ENCODE measurements at places on chromosomes 2 and 18. TPM values are rescaled to one million over a fixed set of nuclear protein-coding genes. Genes with fewer than 3 reads are reported as not detected.

UGT1A4 gene
- total RNA-seq: not detected

RFX8 gene
- total RNA-seq: 0.49 TPM

RANBP2 gene
- 74.9 TPM for total RNA-seq

- no peak for DNase-seq
- H3K27ac ChIP-seq: no peak overlapping the region
- H3K27me3 ChIP-seq: peaks cover 5% of the 10 kb centered on the region
- peaks cover 13% of the 10 kb centered on the region for H3K36me3 ChIP-seq
- peaks cover 28% of the 10 kb centered on the region for H3K4me1 ChIP-seq
Observed at GRCh38 chr2:218043701-218044109, 25.3 kb upstream of the RUFY4 start.

- H3K36me3 ChIP-seq: no peaks in the 10 kb centered on the region
- H3K4me1 ChIP-seq: peaks cover 11% of the 10 kb centered on the region
- H3K4me3 ChIP-seq: peak overlapping the region; percentile 51
- DNase-seq: no peak
Observed at GRCh38 chr2:209525834-209526281, 102.0 kb downstream of the MAP2 start.

- H3K36me3 ChIP-seq: no peaks in the 10 kb centered on the region
- no peak for DNase-seq
- H3K27ac ChIP-seq: no peak overlapping the region
- no peak overlapping the region for H3K4me3 ChIP-seq
- no peaks in the 10 kb centered on the region for H3K4me1 ChIP-seq
Observed at GRCh38 chr2:220504938-220505503, 877.6 kb downstream of the SLC4A3 start.

GRCh38 chr18:3305933-3306332 lies 44.0 kb downstream of the MYL12B start:
- H3K27ac ChIP-seq: peak overlapping the region; percentile 92
- peak; percentile 64 for DNase-seq
- H3K27me3 ChIP-seq: peaks cover 16% of the 10 kb centered on the region
- peaks cover 19% of the 10 kb centered on the region for H3K4me1 ChIP-seq
- H3K36me3 ChIP-seq: no peaks in the 10 kb centered on the region

DNA sequence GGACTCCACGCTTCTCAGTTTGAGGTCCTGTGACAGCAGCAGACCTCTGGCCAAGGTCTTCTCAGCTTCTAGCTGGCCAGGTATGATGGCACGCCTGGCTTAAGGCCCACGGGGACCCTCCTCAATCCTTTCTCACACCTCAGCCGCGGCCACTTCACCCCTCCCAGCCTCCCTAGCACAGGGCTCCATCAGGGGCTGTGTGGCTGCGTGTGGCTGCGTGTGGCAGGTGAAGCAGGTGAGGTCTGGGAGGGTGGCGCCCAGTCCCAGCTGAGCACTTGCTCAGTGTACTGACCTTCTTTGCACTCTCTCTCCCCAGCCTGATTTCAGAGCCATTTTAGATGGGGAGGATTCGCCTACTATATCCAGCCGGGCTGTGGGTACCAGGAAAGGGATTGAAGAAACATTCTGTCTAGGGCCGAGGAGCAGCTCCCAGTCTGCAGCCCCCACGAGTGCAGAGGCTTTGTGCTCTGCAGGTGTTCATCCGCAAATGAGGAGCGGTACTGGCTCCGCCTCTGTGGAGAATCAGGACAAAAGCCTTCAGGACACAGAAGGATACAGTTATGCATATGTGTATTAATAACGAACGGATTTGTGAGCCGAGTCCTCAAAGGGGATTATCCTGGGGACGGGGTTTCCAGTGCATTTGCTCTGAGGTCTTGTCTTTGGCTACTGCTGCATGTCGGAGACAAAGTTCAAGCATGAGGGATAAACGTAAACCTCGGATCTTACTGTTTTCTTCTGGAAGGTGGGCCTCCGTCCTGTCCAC lies 236.9 kb upstream of the RAB6C start:
- H3K27ac ChIP-seq: no peak overlapping the region
- no peaks in the 10 kb centered on the region for H3K36me3 ChIP-seq
- no peaks in the 10 kb centered on the region for H3K27me3 ChIP-seq
- H3K4me1 ChIP-seq: no peaks in the 10 kb centered on the region
- DNase-seq: no peak
- H3K4me3 ChIP-seq: no peak overlapping the region

GRCh38 chr2:29918941-29919340 lies 2.4 kb downstream of the ALK start:
- no peak overlapping the region for H3K4me3 ChIP-seq
- H3K36me3 ChIP-seq: no peaks in the 10 kb centered on the region
- H3K27ac ChIP-seq: no peak overlapping the region
- H3K4me1 ChIP-seq: no peaks in the 10 kb centered on the region
- DNase-seq: no peak

- no peak overlapping the region for H3K4me3 ChIP-seq
- H3K36me3 ChIP-seq: peaks cover 38% of the 10 kb centered on the region
- peaks cover 13% of the 10 kb centered on the region for H3K4me1 ChIP-seq
- H3K27me3 ChIP-seq: no peaks in the 10 kb centered on the region
- no peak overlapping the region for H3K27ac ChIP-seq
Observed at GRCh38 chr2:20292984-20293383, 57.7 kb downstream of the PUM2 start.

GRCh38 chr2:152924722-152925121 lies 206.3 kb downstream of the ARL6IP6 start:
- no peaks in the 10 kb centered on the region for H3K4me1 ChIP-seq
- H3K36me3 ChIP-seq: no peaks in the 10 kb centered on the region
- H3K4me3 ChIP-seq: no peak overlapping the region
- no peak overlapping the region for H3K27ac ChIP-seq

- H3K27ac ChIP-seq: peak overlapping the region; percentile 89
- peak; percentile 90 for DNase-seq
- peak overlapping the region; percentile 62 for H3K4me3 ChIP-seq
- no peaks in the 10 kb centered on the region for H3K27me3 ChIP-seq
- H3K36me3 ChIP-seq: peaks cover 4% of the 10 kb centered on the region
Observed at GRCh38 chr2:30422444-30423040, 24.5 kb upstream of the LCLAT1 start.

- H3K4me3 ChIP-seq: no peak overlapping the region
- no peaks in the 10 kb centered on the region for H3K4me1 ChIP-seq
- H3K27ac ChIP-seq: no peak overlapping the region
Observed at GRCh38 chr2:47119001-47119400, 36.1 kb downstream of the STPG4 start.

DNA sequence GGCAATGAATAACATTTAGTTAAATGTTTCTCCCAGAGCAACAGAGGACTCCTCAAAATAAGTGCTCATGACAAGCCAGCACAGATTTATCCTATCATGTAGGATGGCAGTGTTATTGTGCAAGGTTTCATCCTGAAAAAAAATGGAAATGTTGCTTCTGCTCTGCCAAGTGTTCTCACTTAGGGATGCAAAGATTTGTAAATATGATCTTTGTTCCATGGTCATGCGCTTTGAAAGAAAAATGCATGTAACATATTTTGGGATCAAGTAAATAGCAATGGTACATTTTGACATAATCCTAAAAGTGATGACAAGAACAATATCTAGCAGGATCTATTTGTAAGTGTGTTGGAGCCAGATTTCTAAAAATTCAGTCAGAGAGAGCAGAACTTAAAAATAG lies 229.5 kb upstream of the CCDC150 start:
- no peak overlapping the region for H3K4me3 ChIP-seq
- H3K27me3 ChIP-seq: peaks cover 7% of the 10 kb centered on the region
- DNase-seq: no peak
- H3K4me1 ChIP-seq: peaks cover 2% of the 10 kb centered on the region
- H3K27ac ChIP-seq: no peak overlapping the region

DNA sequence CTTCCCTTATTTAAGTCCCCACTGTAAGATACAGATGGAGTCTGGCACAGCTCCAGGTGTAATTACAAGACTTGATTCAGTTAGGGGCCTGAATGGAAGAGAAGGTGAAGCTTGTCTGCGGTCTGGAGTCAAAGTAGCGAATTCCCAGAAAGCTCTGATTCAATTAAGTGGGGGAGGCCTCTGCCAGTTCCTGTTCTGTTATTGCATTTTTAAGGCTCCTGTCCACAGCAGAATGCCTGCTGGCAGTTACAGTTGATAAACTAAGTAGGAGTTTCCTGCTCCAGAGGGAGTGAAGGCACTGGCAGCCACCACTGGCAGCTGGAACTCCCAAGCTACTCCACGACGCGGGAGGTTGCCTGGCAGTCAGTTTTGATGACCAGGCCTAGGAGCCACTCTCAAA lies 181.1 kb downstream of the SOCS6 start:
- H3K27ac ChIP-seq: no peak overlapping the region
- no peak for DNase-seq
- H3K36me3 ChIP-seq: no peaks in the 10 kb centered on the region
- H3K4me3 ChIP-seq: no peak overlapping the region

- H3K4me3 ChIP-seq: no peak overlapping the region
- H3K4me1 ChIP-seq: peaks cover 13% of the 10 kb centered on the region
- no peak for DNase-seq
- no peaks in the 10 kb centered on the region for H3K27me3 ChIP-seq
Observed at GRCh38 chr2:200428961-200429665, 80.8 kb downstream of the KCTD18 start.
